ENCODE measurements at places on chromosomes 2 and 18.

DNA sequence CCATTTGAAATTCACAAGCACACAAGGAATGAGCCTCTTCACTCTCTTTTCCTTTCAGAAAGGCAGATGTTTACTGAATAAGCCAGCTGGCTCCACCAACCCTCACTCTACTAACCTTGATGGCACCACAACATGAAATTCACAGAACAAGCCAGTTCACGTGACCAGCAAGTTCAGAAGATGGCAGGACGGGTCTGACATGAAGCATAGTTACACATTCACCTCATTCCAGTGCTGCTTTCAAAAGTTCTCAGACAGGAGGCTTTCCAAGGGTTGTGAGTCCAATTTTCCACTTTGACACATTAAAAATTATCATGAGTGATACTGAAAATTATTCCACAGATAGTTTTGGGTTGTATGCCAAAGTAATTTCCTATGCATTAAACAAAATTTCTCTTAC lies 74.2 kb upstream of the MBOAT2 start:
- DNase-seq, result no peak

DNA sequence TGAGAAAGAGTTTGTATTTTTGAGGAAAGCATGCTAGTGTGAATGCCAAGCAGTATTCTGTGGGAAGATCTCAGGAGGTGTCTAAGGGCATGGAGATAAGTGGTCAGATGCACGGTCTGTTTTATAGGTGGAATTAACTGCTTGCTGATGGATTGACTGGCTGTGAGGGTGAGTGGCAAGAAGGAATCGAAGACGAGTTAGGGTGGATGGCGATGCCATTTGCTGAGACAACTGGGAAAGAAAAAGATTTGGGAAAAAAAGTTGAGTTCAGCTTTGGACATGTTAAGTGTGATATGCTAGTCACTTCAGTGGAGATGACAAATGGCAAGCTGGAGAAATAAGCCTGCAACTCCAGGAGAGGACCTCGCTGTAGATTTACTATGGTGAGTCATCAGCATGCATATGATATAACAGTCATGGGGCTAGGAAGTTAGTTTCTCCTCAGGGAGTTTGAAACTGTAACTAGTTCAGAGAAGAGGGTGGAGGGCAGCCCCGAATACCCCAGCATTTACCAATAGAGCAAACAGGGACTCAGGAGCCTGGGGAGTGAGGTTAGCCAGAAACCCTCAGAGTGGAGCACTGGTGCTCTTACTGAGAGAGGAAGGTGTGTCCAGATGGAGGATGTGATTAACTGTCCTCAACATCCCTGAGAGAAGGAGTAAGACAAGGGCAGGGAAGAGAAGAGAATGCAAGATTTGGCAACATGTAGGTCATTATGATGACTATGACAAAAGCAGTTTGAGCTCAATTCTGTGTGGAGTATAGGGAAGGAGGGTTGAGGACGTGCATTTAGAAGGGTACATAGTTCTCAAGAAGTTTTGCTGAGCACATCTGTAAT lies 2.0 kb upstream of the HK2 start:
- DNase-seq, result no peak

GRCh38 chr2:170818036-170818751 lies 1.5 kb downstream of the GAD1 start:
- no peak for DNase-seq

GRCh38 chr2:219484343-219485200 lies 14.1 kb upstream of the GMPPA start:
- no peak for DNase-seq

GRCh38 chr2:148507970-148508369 lies 136.6 kb upstream of the EPC2 start:
- DNase-seq, result no peak

- DNase-seq, result no peak
Measured at GRCh38 chr2:172329416-172329773, 98.0 kb upstream of the ITGA6 start.

Measured in fibroblast of gingiva (primary cell).